ENCODE measurements at places on chromosomes 6 and 20.

GRCh38 chr6:36544228-36544627 is 3.1 kb downstream of the STK38 start:
- H3K4me3 ChIP-seq, result no peak overlapping the region
- no peaks in the 10 kb centered on the region for H3K27me3 ChIP-seq
- DNase-seq, result no peak

- no peak for DNase-seq
- H3K36me3 ChIP-seq, result no peaks in the 10 kb centered on the region
- H3K27me3 ChIP-seq, result no peaks in the 10 kb centered on the region
- H3K4me3 ChIP-seq, result peak overlapping the region; percentile 58
- peaks cover 8% of the 10 kb centered on the region for H3K4me1 ChIP-seq
- H3K27ac ChIP-seq, result peak overlapping the region; percentile 82
Observed at GRCh38 chr20:45294003-45294368, 12.7 kb upstream of the RBPJL start.

GRCh38 chr20:22430746-22431168 is 153.6 kb downstream of the FOXA2 start:
- no peaks in the 10 kb centered on the region for H3K27me3 ChIP-seq
- DNase-seq, result no peak
- H3K4me3 ChIP-seq, result no peak overlapping the region
- no peak overlapping the region for H3K27ac ChIP-seq

GRCh38 chr20:61902221-61902869 is 163.3 kb downstream of the TAF4 start:
- H3K4me1 ChIP-seq, result no peaks in the 10 kb centered on the region
- no peak overlapping the region for H3K27ac ChIP-seq
- H3K27me3 ChIP-seq, result peaks cover 14% of the 10 kb centered on the region
- no peaks in the 10 kb centered on the region for H3K36me3 ChIP-seq

DNA sequence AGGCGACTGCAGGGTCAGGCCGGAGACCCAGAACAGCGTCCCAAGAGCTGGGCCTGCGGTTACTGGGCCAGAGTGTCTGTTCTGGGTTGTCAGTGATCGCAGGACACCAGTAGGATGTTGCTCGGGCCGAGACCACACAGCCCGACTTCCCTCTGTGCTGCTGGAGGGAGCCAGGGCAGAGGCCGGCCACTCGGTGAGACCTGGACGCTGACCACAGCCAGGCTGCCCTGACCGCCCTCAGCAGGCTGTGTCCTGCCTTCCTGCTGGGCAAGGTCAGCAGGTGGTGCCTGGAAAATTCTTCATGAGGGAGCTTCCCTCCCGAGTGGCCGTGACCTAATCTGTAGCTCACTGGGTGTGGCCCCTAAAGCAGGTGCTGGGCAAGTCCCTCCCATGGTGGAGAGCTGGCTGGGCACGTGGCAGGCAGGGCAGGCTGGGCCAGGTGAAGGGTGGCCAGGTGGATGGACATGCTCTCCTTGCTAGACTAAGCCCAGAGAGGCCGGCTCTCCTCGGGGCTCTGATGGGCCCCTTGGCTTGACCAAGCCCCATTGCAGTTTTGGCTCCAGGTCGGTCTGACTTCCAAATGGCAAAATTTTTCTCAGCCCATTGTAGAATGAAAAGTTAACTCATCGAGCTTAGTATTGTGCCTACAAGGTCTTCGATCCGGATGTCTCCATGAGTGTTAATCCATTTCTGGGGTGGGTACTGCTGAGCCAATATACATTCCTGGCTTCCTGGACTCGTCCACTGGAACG is 1.9 kb downstream of the SLCO4A1 start:
- no peaks in the 10 kb centered on the region for H3K4me1 ChIP-seq
- H3K36me3 ChIP-seq, result no peaks in the 10 kb centered on the region
- no peak overlapping the region for H3K4me3 ChIP-seq
- H3K27ac ChIP-seq, result peak overlapping the region; percentile 96
- H3K27me3 ChIP-seq, result peaks cover 49% of the 10 kb centered on the region

DNA sequence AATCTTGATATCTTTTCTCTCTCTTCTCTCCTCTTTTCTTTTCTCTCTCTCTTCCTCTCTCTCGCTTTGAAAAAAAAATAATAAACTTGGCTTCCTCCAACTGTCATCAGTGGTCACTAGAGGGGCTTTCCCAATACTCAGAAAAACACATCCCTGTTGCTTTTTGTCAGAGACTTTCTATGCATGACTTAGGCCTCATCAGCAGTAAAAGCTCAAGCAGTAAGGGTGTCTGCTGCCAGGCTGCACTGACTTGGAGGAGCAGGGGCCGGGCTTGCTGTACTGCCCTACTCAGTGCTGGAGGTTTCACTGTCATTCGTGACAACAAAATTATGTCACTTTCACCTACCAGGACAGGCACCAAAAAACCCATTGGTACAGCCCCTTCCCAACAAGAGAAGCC is 272.0 kb downstream of the ADGB start:
- no peak overlapping the region for H3K4me3 ChIP-seq
- H3K27me3 ChIP-seq, result no peaks in the 10 kb centered on the region
- H3K36me3 ChIP-seq, result no peaks in the 10 kb centered on the region
- no peak overlapping the region for H3K27ac ChIP-seq
- no peak for DNase-seq

- DNase-seq, result no peak
- H3K36me3 ChIP-seq, result no peaks in the 10 kb centered on the region
- no peaks in the 10 kb centered on the region for H3K4me1 ChIP-seq
- H3K27me3 ChIP-seq, result no peaks in the 10 kb centered on the region
- H3K4me3 ChIP-seq, result no peak overlapping the region
Observed at GRCh38 chr6:88512951-88513350, 346.8 kb upstream of the CNR1 start.

DNA sequence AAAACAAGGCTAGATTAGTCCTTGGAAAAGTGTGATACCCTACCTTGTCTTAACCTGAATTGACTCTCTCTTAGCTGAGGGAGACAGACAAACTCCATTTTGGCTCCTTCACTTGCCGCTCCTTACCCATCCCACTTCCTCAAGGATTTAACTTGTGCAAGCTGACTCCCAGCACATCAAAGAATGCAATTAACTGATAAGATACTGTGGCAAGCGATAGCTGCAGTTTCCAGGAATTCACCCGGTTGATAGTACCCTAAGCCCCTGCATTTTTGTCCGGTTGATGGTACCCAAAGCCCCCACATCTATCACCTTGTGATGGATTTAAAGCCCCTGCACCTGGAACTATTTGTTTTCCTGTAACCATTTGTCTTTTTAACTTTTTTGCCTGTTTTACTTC is 1.9 kb upstream of the SERINC3 start:
- no peak for DNase-seq
- peaks cover 5% of the 10 kb centered on the region for H3K36me3 ChIP-seq
- H3K27ac ChIP-seq, result no peak overlapping the region
- peaks cover 22% of the 10 kb centered on the region for H3K4me1 ChIP-seq
- no peaks in the 10 kb centered on the region for H3K27me3 ChIP-seq

DNA sequence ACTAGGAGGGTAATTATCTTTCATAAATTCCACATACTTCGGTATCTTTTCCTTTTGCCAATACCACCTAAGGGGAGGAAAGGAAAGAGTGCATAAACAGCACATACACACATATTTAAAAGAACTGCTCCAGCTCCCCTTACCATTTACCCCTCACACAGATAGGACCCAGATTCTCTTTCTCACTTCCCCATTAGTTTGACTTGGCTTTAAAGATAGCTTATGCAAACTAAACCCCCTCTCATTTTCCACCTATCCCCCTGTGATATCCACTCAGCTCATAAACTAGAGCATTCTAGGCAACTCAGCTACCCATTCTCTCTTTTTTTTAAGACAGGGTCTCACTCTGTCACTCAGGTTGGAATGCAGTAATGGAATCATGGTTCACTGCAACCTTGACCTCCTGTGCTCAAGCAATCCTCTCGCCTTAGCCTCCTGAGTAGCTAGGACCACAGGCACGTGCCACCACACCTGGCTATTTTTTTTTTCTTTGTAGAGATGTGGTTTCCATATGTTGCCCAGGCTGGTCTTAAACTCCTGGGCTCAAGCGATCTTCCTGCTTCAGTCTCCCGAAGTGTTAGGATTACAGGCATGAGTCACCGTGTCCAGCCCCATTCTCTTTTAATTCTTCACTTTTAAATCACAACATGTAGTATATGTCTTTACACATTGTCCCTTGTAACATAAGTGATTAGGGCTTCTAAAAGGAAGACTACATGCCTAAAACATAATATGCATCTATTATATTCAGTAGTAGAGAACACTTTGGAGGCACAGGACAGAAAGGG is 4.0 kb downstream of the FUCA2 start:
- no peaks in the 10 kb centered on the region for H3K36me3 ChIP-seq
- H3K4me1 ChIP-seq, result peaks cover 18% of the 10 kb centered on the region
- no peak overlapping the region for H3K27ac ChIP-seq
- no peaks in the 10 kb centered on the region for H3K27me3 ChIP-seq
- DNase-seq, result no peak

DNA sequence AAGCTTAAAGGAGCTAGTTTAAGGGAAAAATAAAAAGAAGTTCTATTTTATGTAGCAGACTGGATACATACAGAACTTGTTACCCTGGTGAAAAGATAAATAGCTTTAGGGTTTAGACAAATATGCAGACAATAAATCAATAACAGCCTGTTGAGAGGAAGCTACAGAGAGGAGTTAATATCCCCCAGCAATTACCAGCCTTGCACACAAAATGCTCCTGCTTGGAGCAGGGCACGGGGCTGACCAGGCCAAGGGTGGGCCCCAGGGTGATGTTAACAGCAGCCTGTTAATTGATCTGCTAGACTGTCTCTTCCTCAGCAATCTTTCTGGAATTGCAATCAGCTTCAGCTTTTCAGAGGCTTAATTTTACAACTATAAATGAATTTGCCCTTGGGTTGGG is 125.1 kb upstream of the SOX4 start:
- no peak for DNase-seq
- no peaks in the 10 kb centered on the region for H3K4me1 ChIP-seq
- no peak overlapping the region for H3K27ac ChIP-seq
- H3K4me3 ChIP-seq, result no peak overlapping the region

DNA sequence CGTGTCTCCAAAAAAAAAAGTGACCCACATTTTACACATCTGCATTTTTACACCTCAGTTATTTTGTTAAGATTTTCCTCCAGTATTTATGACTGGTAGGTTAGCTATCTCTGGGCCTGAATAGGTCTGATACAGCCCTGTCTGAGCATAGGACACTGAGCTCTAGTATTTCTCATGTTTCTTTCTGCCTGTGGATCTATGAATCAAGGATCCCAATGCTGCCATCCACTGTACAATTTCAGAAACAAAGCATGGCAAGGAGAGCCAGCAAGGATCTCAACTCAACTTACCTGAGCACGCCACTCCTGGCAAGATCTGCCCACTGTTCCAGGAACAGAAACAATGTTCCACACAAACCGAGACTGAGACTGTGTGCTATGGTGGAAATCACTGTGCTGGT is 36.4 kb upstream of the ENPP5 start:
- no peaks in the 10 kb centered on the region for H3K27me3 ChIP-seq
- no peaks in the 10 kb centered on the region for H3K36me3 ChIP-seq
- H3K4me1 ChIP-seq, result no peaks in the 10 kb centered on the region
- no peak overlapping the region for H3K4me3 ChIP-seq
- H3K27ac ChIP-seq, result no peak overlapping the region

DNA sequence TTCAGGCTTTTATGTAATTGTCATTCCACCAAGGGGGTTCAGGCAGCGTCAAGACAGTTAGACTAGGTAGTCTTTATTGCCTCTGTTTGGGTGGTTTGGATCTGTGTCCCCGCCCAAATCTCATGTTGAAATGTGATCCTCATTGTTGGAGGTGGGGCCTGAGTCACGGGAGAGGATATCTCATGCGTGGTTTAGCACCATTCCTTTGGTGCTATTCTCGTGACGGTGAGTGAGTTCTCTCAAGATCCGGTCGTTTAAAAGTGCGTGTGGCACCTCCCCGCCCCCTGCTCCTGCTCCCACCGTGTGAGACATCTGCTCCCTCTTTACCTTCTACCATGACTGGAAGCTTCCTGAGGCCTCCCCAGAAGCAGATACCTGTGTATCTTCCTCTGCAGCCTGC is 51.3 kb upstream of the FOXC1 start:
- H3K27ac ChIP-seq, result no peak overlapping the region
- H3K27me3 ChIP-seq, result no peaks in the 10 kb centered on the region
- no peak overlapping the region for H3K4me3 ChIP-seq
- H3K36me3 ChIP-seq, result no peaks in the 10 kb centered on the region

- H3K4me3 ChIP-seq, result no peak overlapping the region
- DNase-seq, result no peak
- no peaks in the 10 kb centered on the region for H3K4me1 ChIP-seq
- H3K36me3 ChIP-seq, result no peaks in the 10 kb centered on the region
Observed at GRCh38 chr20:24672886-24673677, 203.7 kb downstream of the SYNDIG1 start.

DNA sequence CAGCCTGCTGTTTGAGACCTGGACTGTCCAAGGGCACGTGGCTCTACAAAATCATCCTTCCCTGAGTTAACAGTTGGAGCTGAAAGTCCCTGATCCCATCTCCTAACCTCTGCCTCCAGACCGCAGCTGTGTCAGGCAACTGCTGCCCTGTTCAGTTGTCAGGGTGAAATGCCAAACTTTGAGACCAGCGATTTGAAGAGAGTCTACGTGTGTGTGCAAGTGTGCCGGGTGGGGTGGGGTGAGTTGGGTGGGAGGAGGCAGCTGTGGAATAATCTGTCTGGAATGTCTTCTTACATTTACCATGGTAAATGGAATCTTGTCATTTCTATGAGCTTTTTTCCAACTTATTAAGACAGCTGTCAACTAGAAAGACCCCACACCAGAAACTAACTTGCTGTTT is 81.0 kb upstream of the FAM8A1 start:
- no peak overlapping the region for H3K4me3 ChIP-seq
- H3K27ac ChIP-seq, result no peak overlapping the region
- no peaks in the 10 kb centered on the region for H3K36me3 ChIP-seq
- H3K4me1 ChIP-seq, result no peaks in the 10 kb centered on the region

DNA sequence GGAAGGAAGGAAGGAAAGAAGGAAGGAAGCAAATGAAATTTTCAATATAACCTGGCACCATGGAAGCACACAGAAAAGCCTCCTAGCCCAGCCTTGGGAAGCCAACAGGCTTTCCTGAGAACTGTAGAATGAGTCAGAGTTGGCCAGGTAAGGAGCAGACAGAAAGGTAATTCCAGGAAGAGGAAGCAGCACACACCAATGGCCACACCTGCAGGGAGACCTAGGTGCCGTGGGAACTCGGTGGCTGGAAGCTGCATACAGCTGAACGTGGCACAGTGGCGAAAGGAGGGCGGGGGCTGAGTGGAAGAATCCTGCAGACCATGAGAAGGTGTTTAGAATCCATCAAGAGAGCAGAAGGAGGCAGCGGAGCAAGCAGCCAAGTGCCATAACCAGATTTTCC is 224.8 kb upstream of the RREB1 start:
- H3K27ac ChIP-seq, result no peak overlapping the region
- H3K4me1 ChIP-seq, result no peaks in the 10 kb centered on the region
- no peak overlapping the region for H3K4me3 ChIP-seq
- DNase-seq, result no peak
- no peaks in the 10 kb centered on the region for H3K27me3 ChIP-seq

- H3K27me3 ChIP-seq, result no peaks in the 10 kb centered on the region
- H3K4me1 ChIP-seq, result no peaks in the 10 kb centered on the region
- DNase-seq, result no peak
- H3K27ac ChIP-seq, result no peak overlapping the region
Observed at GRCh38 chr6:1136827-1137226, 175.1 kb upstream of the FOXQ1 start.

- no peaks in the 10 kb centered on the region for H3K4me1 ChIP-seq
- H3K4me3 ChIP-seq, result no peak overlapping the region
- no peaks in the 10 kb centered on the region for H3K36me3 ChIP-seq
- no peaks in the 10 kb centered on the region for H3K27me3 ChIP-seq
- H3K27ac ChIP-seq, result no peak overlapping the region
Observed at GRCh38 chr6:56491606-56492328, 150.9 kb downstream of the DST start.
